ENCODE measurements at places on chromosomes 16 and 17.

- DNase-seq: no peak
Measured at GRCh38 chr16:56688762-56689161, 6.5 kb downstream of the MT1X start.

- DNase-seq: no peak
Measured at GRCh38 chr16:54402270-54402669, 115.7 kb upstream of the IRX3 start.

DNA sequence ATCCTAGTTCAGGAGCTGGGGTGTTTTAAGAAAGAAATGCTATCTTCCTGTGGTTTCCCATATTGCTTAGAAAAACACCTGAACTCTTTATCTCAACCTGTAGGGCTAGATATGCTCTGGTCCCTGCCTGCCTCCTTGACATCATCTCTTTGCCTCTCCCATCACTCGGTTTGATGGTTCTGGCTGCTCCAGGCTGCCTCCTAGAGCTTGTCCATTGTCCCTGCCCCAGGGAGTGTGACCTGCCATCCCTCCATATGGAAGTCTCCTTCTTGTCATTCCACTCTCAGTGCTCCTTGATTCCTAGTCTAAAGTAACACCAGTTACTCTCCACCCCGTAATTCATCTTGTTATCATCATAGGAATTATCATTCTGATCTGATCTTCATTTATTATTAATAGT lies 369.0 kb upstream of the EEF2KMT start:
- DNase-seq: no peak

DNA sequence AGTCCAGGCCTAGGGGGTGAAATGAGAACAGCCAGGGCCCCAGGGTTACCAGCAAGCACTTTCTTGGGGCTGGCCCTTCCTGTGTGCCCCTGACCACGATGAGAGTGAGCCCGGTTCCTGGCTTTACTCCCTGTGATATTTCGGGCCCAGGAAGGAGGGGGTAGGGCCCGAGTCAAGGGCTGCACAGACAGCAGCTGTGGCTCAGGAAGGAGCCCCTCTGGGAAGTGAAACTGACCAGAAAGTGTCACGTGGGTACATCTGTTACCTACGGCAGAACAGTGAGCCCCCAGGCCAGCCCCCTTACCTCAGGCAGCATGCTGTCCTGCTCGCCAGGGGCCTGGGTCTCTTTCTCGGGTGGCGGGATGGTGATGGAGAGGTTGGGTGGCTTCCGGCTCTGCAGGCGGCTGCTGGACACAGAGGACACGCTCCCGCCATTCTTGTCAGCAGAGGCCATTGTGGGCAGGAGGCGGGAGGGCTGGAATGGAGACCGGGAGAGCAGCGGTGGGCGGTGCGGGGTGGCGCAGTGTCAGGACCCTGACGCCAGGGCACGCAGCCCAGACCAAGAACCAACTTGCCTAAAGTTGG lies 13.8 kb downstream of the AANAT start:
- no peak for DNase-seq

GRCh38 chr17:6142701-6143100 lies 72.5 kb downstream of the WSCD1 start:
- DNase-seq: no peak

- DNase-seq: no peak
Measured at GRCh38 chr17:3906881-3907280, 9.4 kb downstream of the P2RX1 start.

GRCh38 chr16:29951625-29952365 lies 10.1 kb upstream of the TMEM219 start:
- DNase-seq: no peak

DNA sequence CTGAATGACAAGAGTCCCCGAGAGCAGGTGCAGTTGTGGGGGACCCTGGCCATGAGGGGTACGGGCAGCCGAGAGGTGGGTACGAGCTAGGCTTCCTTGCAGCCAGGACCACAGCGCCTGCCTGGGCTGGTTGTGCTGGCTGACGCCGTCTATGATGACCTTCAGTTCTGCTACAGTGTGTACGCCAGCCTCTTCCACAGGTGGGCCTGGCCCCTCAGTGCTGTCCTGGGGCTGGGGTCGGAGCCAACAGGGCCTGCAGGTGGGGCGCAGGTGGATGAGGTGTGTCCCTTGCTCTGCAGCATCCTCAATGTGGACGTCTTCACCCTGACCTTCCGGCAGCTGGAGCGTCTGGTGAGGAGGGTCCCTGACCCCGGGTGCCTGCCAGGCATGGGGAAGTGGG lies 7.2 kb downstream of the TSR3 start:
- no peak for DNase-seq

GRCh38 chr17:19673623-19674022 lies 25.1 kb downstream of the ALDH3A2 start:
- no peak for DNase-seq

DNA sequence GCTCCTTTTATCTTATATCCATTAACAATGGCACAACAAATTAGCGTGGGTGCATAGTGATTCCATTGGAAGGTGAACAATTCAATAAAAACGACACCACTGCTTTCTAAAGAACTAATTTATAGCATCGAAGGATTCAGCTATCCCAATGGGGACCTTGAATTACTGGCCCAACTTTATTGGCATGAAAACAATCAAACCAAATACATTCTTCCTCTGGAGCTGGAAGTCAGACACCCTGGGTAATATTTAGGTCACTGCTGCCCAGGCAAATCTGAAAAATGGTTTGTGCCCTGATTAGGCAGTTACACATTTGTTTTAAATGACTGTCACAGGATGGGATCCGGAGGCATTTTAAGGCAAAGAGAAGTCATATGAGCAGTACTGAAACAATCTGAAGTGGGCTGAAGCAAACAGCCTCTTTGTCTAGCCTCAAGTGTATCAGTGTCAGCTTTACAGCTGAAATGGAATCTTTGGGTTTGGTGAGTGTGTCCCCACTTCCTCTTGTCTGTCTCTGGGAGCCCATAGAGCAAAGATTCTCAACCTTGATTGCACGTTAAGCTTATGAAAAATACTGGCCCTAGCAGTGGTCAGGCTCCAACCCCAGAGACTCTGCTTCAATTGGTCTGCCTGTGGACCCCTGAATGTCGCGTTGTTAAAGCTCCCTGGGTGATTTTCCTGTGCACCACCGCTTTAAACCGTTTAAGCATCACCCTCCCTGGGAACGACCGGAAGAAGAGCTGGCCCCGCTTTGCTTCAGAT lies 30.3 kb downstream of the CDK5R1 start:
- no peak for DNase-seq

GRCh38 chr16:10385725-10386516 lies at the start of gene ATF7IP2:
ATF7IP2 (plus strand) TSS chr16:10386061; CDS start chr16:10430621, 44,560 bp downstream.
- peak; percentile 94 for DNase-seq

DNA sequence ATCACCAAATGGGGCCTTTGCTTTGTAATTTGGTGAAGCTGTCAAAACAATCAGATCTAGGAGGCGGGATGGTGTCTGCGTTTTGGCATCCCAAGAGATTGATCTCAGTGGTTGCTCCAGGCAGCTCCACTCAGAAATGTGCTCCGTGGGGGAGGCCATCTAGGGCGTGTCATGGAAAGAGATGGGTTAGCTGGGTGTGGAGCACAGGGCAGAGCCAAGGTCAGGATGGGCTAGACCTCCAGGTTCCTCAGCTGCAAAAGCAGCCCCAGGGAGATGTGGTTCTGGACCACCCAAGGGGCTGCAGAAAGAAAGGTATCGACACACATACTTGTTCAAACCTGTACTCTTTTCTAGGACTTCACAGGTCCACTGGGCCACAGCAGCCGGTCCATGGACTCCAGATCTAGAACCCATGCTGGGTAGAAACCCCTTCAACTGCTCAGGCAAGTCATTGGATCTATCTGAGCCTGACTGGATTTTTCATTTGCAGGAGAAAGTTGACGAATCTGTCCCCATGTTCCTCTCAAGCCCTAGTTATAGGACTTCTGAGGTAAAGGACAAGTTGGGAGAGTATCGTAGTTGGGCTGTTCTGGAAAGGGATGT lies 270.2 kb upstream of the RPL38 start:
- DNase-seq: no peak

DNA sequence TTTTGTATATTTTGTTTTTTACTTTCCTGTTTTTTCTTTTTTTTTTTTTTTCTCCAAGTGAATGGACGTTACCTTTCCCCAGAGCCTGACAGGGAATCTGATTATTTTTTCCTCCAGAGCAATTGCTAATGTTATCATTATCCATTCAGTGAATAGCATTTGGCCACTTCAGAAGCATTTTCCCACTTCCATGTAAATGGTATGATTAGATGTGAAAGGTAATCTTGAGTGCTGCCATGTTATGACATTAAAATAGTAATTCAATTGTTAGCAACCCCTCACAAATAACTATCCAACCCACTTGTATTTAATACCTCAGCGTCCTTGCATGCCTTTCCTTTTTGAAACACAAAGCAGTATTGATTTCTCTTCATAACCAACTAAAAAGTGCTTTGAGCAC lies 1243.8 kb downstream of the CDH8 start:
- DNase-seq: no peak

DNA sequence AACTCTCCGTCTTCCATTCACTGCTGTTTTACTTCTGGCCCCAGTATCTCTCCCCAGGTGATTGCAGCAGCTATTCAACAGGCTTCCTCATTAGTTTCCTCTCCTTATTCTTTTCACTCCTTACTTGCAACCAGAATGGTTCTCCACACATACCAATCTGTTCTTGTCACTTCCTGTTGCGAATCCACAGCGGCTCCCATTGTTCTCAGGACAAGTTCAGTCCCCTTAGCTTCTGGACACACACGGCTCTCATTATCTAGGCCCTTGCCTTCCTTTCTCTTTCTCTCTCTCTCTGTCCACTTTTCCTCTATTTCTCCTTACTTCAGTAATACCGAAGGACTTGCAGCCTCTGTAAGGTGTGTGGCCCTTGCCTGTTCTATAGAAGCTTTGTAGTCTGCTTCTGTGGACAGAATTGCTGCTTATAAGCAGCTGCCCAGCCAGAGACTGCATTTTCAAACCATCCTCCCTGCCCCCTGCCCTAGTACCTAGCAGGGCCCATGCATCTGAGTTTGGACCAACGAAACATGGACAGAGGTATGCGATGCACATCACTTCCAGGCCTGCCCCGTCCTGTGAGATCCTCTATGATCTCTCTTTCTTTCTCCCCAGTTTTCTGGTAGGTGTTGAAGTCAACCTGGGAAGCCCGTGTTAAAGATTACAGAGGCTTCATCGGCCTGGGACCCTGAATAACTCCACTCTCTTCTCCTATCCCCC lies 45.7 kb downstream of the VAT1L start:
- no peak for DNase-seq

- no peak for DNase-seq
Measured at GRCh38 chr16:46558018-46558417, 63.2 kb downstream of the SHCBP1 start.

DNA sequence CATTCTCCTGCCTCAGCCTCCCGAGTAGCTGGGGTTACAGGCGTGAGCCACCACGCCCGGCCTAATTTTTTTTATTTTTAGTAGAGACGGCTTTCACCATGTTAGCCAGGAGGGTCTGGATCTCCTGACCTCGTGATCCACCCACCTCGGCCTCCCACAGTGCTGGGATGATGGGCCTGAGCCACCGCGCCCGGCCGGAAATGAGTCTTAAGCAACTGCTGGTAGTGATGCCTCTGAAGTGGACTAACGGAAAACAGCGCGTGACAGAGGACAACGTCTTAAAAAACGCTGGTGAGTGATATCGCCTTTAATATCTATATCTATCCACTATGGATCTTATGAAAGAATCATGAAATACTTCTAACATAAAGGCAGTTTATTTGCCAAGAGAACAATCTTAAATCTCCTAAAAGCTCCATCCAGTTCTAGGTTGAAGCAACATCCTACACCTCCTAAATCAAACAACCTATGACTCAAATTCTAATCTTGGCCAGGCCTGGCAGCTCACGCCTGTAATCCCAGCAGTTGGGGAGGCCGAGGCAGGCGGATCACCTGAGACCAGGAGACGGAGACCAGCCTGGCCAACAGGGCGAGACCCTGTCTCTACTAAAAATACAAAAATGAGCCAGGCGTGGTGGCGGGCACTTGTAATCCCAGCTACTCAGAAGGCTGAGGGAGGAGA lies 69.8 kb downstream of the NXN start:
- DNase-seq: no peak

DNA sequence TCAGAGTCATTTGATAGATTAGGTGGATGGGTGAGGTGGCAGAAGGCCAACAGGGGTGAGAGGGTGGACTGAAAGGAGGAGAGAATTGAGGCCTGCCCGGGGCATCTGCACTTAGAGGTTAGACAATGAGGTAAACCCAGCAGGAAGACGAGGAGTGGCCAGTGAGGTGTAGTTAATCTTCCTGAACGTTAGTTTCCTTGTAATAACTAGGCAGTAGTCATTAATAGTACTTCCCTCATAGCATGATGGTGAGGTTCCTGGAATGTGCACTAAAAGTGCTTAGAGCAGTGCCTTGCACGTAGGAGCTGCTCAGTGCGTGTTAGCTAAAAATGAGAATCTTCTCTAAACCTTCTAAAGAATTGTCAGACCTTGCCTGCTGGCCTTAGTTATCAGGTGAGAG lies 13.5 kb upstream of the KSR1 start:
- DNase-seq: no peak
